ENCODE measurements at places on chromosomes 3 and 15. TPM values are rescaled to one million over a fixed set of nuclear protein-coding genes. Genes with fewer than 3 reads are reported as not detected.

The CIP2A gene
- 4.8 TPM for polyA plus RNA-seq

DNA sequence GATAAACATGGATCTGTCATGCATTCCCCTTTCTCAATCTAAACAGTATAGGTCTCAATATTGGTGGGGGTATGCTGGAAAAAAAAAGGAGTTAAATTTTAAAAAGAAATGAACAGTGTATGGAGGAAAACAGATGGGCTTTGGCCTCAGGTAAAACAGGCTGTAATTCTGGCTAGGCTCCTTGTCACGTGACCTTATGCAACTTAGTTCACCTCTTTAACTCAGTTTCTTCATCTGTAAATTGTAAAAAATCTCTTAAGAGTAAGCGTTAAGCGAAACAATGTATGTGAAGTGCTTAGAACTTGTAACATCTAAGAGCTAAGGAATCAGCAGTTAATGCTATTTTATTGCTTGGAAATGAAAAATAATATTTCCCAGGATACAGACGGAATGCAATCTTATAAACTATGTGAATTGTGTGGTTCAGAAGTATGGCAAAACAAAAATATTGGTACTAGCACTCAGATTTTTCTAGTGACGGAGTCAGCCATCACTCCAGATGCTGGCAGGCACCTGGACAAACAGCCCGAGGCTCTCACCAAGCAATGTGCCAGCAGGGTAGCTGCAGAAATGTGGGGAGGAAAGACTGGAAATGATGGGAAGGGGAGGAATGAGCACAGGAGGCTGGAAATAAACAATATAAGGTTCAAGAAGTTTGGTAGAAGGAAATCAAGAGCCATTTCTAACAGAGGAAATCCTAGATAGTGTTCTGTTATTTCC lies 172.8 kb downstream of the USP13 start:
- no peak overlapping the region for H3K4me3 ChIP-seq
- no peak for DNase-seq
- H3K27me3 ChIP-seq = no peaks in the 10 kb centered on the region
- H3K4me1 ChIP-seq = no peaks in the 10 kb centered on the region
- no peaks in the 10 kb centered on the region for H3K36me3 ChIP-seq
- no peak overlapping the region for H3K27ac ChIP-seq

- no peaks in the 10 kb centered on the region for H3K4me1 ChIP-seq
- no peak overlapping the region for H3K27ac ChIP-seq
- no peaks in the 10 kb centered on the region for H3K36me3 ChIP-seq
- no peak overlapping the region for H3K4me3 ChIP-seq
Observed at GRCh38 chr3:187188931-187189330, 8.4 kb upstream of the RTP1 start.

DNA sequence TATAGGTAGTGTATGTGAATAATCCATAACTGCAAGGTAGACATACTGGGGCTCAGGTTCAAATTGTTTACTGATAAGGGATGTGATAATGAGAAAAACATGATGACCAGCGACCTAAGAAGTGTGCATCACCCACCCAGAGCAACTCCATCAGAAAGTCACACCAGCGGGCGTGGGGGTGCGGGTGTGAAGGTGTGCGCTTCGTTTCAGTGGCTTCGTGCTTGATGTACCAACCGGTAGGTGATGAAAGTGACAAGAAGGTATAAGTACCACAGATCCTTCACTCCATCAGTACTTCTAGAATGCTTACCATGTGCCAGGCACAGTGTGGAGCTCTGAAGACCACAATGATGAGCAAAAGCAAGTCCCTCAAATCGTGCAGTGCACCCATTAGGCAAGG lies 11.2 kb downstream of the ANP32A start:
- no peaks in the 10 kb centered on the region for H3K36me3 ChIP-seq
- H3K27me3 ChIP-seq = no peaks in the 10 kb centered on the region
- peaks cover 6% of the 10 kb centered on the region for H3K4me1 ChIP-seq

GRCh38 chr3:157087373-157087772 lies 72.6 kb downstream of the CCNL1 start:
- no peak overlapping the region for H3K4me3 ChIP-seq
- H3K27me3 ChIP-seq = no peaks in the 10 kb centered on the region
- DNase-seq = peak; percentile 21
- H3K4me1 ChIP-seq = peaks cover 5% of the 10 kb centered on the region
- H3K36me3 ChIP-seq = no peaks in the 10 kb centered on the region

The SPTBN5 gene
- 0.60 TPM for polyA plus RNA-seq

GRCh38 chr15:74517096-74517495 lies 23.9 kb upstream of the ARID3B start:
- no peak for DNase-seq
- no peaks in the 10 kb centered on the region for H3K27me3 ChIP-seq
- H3K4me3 ChIP-seq = no peak overlapping the region

The CLDN1 gene
- polyA plus RNA-seq = 1.3 TPM
